Aorta (tissue), 5 donors: ENCODE measurements at places on chromosomes 11 and 22. TPM values are rescaled to one million over a fixed set of nuclear protein-coding genes. Genes with fewer than 3 reads are reported as not detected.

GRCh38 chr22:35116817-35117216, 50.9 kb downstream of the ISX start:
- H3K4me3 ChIP-seq = no peak overlapping the region
- no peaks in the 10 kb centered on the region for H3K27me3 ChIP-seq
- no peak for DNase-seq
- H3K27ac ChIP-seq = no peak overlapping the region
- no peaks in the 10 kb centered on the region for H3K4me1 ChIP-seq

GRCh38 chr22:49303061-49303735, 524.5 kb downstream of the BRD1 start:
- no peaks in the 10 kb centered on the region for H3K27me3 ChIP-seq
- no peaks in the 10 kb centered on the region for H3K36me3 ChIP-seq
- DNase-seq = peak; percentile 39
- no peak overlapping the region for H3K4me3 ChIP-seq

GRCh38 chr11:121372671-121373429, 79.3 kb upstream of the SORL1 start:
- no peak overlapping the region for H3K27ac ChIP-seq
- no peaks in the 10 kb centered on the region for H3K4me1 ChIP-seq
- no peak for DNase-seq
- H3K4me3 ChIP-seq = no peak overlapping the region

DNA sequence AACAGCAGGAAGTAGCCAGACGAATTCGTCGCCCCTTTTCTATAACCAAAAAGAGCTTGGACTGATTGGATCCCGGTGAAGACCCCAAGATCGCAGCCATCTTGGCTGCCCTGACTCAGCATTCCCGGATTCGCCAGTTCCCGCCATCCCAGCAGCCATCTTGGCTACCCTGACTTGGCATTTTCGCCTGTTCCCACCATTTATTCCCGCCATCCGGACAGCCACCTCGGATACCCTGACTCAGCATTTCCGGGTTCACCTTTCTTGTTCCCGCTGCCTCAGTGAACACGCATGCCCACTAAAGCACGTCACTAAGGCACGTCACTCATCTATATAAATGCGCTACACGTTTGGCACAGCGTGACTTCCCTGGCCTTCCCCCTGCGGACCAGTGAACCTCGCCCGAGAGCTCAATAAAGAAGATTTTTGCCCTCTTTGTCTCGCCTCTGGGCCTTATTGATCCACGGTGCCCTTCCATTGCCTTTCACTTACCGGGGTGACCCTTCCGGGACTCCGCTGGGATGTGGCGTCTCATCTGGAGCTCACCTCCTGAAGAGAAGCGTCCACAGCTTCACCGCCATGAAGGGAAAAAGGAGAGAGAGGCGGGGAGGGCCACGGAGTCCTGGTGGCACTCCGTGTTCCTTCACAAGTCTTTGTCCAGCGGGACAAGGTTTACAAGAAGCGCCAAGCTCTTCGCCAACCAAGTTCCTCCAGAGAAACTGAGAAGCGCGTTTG, 4.0 kb upstream of the OR56A3 start:
- no peaks in the 10 kb centered on the region for H3K27me3 ChIP-seq
- no peak overlapping the region for H3K4me3 ChIP-seq
- H3K27ac ChIP-seq = no peak overlapping the region
- H3K4me1 ChIP-seq = no peaks in the 10 kb centered on the region
- DNase-seq = no peak

FOLR3 gene
- not detected for total RNA-seq

HOATZ gene
- total RNA-seq = not detected

MOV10L1 gene
- total RNA-seq = 0.10 TPM

- H3K27ac ChIP-seq = no peak overlapping the region
- DNase-seq = peak; percentile 85
- H3K36me3 ChIP-seq = no peaks in the 10 kb centered on the region
- no peak overlapping the region for H3K4me3 ChIP-seq
Measured at GRCh38 chr11:57493507-57494503, 21.7 kb downstream of the SLC43A1 start.

MMP1 gene
- not detected for total RNA-seq

DNA sequence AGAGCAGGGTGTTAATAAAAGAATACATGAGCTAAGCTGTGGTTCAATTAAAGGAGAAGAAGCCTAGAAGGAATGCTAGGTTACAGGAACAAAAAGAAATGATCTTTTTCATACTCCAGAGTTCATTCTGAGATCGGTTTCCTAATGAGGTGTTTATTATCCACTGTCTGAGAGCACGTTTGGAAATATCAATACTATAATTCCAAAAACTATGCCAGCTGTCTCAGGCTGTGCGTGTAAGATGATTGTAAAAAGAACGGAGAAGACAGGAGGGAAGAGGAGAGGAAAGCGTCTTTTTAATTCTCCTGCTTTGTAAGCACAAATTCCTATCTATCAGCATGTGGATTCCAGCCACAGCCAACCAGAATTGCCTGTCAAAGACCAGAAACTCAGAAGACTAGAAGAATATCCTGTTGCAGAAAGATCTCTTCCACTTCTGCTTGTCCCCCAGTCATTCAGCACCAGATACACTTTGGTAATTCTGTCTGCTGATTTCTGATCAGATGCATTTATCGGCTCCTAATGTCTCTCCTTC, 25.7 kb downstream of the APOL5 start:
- H3K4me1 ChIP-seq = no peaks in the 10 kb centered on the region
- DNase-seq = no peak
- no peaks in the 10 kb centered on the region for H3K27me3 ChIP-seq
- no peak overlapping the region for H3K27ac ChIP-seq
- no peaks in the 10 kb centered on the region for H3K36me3 ChIP-seq
- H3K4me3 ChIP-seq = no peak overlapping the region

CAVIN3 gene
- total RNA-seq = 167 TPM

CELSR1 gene
- 2.3 TPM for total RNA-seq

- no peak for DNase-seq
- no peaks in the 10 kb centered on the region for H3K4me1 ChIP-seq
- H3K4me3 ChIP-seq = peak overlapping the region; percentile 55
Measured at GRCh38 chr11:18012122-18012905, 533 bp downstream of the SERGEF start.

HBG1 gene
- not detected for total RNA-seq

DNA sequence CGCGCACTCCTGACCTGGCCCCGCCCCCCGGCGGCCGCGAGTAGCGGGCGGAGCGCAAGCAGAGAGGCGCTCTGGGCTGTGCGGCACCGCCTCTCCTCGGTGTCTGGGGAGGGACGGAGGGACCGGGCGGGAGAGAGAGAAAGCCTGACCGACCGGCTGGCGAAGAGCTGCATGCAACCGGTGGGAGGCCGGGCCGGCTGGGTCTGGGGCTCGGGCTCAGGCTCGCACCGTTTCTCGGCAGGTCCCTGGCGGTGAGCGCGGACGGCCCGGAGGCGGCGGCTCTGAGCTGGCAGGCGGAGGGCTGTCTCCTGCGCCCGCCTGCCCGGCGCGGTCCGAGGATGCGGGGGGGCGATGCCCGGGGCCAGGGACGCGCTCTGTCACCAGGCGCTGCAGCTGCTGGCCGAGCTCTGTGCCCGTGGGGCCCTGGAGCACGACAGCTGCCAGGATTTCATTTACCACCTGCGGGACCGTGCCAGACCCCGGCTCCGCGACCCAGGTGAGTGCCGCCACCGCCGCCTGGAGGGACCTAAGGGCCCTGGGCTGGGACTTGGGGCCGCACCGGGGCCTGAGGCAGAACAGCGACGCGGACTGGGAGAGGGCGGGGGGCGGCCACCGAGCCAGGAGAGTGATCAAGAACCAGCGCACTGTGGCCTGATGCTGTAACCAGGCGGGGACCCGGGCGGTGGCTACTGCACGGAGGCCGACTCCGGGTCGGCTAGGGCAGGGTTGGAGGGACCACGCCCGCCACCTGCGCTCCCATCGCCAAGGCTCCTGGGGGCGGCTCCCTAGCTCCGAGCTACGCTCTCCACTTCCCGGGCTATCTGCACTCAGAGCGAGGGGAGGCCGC, at the start of gene SYT9:
SYT9 (plus strand) TSS at position 69 of the 847 bp plus-strand sequence; CDS start at position 352, 283 bp downstream.
- no peaks in the 10 kb centered on the region for H3K4me1 ChIP-seq
- H3K27ac ChIP-seq = no peak within 1 kb of the TSS
- DNase-seq = peak; percentile 79
- H3K36me3 ChIP-seq = no peaks in the 10 kb centered on the region
- H3K4me3 ChIP-seq = no peak within 1 kb of the TSS

GUCD1 gene
- total RNA-seq = 67.0 TPM

SYT7 gene
- total RNA-seq = 1.0 TPM

GRCh38 chr11:76987203-76987602, 47.0 kb upstream of the B3GNT6 start:
- peaks cover 2% of the 10 kb centered on the region for H3K36me3 ChIP-seq
- no peak overlapping the region for H3K4me3 ChIP-seq
- DNase-seq = no peak
- H3K27me3 ChIP-seq = no peaks in the 10 kb centered on the region
- H3K27ac ChIP-seq = no peak overlapping the region
- H3K4me1 ChIP-seq = no peaks in the 10 kb centered on the region

CSKMT gene
- total RNA-seq = 11.7 TPM

GRCh38 chr11:12674936-12675696, 895 bp downstream of the TEAD1 start:
- no peaks in the 10 kb centered on the region for H3K36me3 ChIP-seq
- peak; percentile 59 for DNase-seq
- H3K27ac ChIP-seq = peak overlapping the region; percentile 15
- no peaks in the 10 kb centered on the region for H3K4me1 ChIP-seq
- peak overlapping the region; percentile 92 for H3K4me3 ChIP-seq

DGCR6 gene
- total RNA-seq = 0.88 TPM

RBX1 gene
- 40.8 TPM for total RNA-seq

FAM180B gene
- total RNA-seq = 1.7 TPM

DNA sequence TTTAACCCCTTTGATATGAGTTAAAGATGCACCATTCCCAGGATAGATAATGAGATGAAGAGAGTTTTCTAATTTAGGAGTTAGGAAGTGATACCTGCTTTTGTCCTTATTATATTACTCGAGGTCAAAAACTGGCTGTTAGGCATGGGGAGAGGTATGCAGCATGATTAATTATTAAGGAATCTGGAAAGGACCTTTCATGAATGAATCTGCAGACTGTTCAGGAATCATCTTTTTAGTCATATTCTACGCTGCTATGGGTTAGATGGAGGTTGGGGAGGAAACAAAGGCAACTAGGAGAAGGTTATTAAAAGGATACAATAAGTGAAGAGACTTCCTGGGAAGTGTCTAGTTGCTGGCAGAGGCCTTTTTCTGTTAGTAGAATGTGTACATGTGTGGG, 492.4 kb upstream of the CCDC90B start:
- H3K27ac ChIP-seq = no peak overlapping the region
- no peak overlapping the region for H3K4me3 ChIP-seq
- H3K27me3 ChIP-seq = no peaks in the 10 kb centered on the region
- DNase-seq = no peak
- no peaks in the 10 kb centered on the region for H3K4me1 ChIP-seq

DNA sequence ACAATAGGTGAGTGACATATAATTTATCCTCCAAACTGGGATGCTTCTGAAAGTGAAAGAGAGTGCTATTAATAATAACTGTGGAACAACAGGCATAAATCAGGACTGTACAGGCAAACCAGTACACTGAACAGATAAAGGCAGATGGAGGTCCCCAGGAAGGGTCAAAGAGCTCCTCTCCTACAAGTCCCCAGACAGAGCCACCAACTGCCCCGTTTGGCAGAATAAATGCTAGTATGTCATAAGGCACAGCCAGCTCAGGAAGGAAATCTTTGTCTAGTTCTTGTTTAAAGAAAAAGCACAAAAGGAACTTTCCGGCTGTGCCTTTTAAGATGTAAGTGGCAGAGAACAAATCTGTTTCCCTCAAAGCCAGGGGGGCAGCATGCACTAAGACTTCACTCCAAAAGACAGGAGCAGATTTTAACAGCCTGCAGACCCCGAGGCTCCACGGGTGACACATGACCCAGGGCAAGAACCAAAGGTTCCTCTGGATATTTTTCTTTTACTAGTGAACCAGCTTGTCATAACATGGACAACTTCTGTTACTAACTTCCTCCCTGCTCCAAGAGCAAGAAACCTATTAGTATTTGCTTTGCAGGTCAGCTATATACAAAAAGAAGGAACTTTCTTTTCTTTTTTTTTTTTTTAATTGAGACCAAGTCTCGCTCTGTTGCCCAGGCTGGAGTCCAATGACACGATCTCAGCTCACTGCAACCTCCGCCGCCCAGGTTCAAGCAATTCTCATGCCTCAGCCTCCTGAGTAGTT, 50.2 kb downstream of the MYH9 start:
- peaks cover 17% of the 10 kb centered on the region for H3K36me3 ChIP-seq
- peak overlapping the region; percentile 90 for H3K27ac ChIP-seq
- peaks cover 3% of the 10 kb centered on the region for H3K4me1 ChIP-seq

- no peak overlapping the region for H3K4me3 ChIP-seq
- no peaks in the 10 kb centered on the region for H3K4me1 ChIP-seq
- DNase-seq = no peak
- no peaks in the 10 kb centered on the region for H3K27me3 ChIP-seq
- H3K27ac ChIP-seq = no peak overlapping the region
Measured at GRCh38 chr11:32775908-32776307, 18.6 kb downstream of the CCDC73 start.

PCF11 gene
- 65.0 TPM for total RNA-seq
